Activated gamma-delta T cell (primary cell): ENCODE measurements at places on chromosomes 2 and 18.

DNA sequence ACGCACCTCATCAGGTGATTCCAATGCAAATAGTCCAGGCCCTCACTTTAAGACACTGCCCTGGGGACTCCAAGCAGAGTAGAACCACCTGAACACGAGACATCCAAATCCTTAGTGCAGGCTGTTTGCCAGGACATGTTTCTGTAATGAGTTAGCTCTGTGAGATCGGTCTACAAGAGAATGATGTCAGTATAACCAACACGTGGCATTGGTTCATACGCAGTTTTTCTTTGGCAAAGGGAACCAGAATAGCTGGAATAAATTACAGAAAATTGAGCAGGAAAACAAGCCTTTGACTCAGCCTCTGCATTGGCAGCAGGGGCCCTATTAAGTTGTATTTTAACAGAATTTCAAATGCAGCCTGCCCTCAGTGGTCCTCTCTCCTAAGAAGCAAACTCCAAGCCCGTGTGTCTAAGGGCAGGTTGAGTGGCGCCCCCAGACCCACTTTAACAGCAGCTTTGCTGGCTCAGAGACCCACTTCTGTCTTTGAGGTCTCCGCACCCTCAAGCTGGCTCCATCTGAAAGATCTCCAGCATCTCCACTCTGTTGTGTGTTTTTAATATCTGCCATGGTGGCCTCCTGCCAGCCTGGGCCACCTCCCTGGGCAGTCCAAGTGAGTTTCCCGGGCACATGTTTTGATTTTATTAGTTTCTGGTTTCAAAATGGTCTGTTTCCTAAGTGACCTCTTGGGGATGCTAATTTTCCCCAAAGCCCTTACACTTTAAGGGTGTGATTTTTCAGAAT lies 61.3 kb downstream of the ALPK2 start:
- DNase-seq: no peak

GRCh38 chr2:147634826-147635225 lies 210.0 kb upstream of the ACVR2A start:
- no peak for DNase-seq

DNA sequence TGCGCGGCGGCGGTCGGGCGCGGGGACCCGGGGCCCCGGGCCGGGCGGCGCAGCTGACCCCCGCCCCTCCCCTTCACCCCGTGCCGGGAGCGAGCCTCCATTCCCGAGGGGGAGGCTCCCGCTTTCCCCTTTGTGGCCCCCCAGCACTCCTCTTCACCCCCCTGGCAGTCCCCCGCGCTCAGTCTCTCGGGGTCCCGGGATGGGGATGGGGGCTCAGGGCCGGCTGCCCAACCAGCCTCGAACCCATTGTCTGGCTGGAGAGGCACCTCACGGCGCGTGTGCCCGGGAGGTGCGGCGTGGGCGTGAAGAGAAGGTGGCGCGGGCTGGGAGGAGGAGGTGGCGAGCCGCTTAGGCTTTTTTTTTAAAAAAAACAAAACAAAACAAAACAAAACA lies 748 bp downstream of the FMNL2 start:
- DNase-seq: no peak

DNA sequence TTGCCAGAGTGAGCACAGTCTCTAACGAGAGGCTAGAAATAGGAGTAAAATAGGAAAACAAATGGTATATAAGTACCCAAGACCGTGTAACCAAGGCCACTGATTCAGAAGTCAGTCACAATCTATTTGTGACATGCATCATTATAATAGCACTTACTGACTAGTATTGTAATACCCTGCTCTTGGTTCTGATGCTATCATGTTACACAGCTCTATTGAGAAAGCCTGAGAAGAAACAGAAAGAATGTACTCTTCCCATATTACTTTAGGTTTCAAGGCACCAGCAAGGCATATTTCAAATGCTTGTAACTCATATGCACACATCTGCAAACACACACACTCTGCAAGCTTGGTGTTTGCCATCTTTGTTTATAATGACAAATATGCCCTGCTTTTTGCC lies 746.4 kb downstream of the SLC4A3 start:
- no peak for DNase-seq

DNA sequence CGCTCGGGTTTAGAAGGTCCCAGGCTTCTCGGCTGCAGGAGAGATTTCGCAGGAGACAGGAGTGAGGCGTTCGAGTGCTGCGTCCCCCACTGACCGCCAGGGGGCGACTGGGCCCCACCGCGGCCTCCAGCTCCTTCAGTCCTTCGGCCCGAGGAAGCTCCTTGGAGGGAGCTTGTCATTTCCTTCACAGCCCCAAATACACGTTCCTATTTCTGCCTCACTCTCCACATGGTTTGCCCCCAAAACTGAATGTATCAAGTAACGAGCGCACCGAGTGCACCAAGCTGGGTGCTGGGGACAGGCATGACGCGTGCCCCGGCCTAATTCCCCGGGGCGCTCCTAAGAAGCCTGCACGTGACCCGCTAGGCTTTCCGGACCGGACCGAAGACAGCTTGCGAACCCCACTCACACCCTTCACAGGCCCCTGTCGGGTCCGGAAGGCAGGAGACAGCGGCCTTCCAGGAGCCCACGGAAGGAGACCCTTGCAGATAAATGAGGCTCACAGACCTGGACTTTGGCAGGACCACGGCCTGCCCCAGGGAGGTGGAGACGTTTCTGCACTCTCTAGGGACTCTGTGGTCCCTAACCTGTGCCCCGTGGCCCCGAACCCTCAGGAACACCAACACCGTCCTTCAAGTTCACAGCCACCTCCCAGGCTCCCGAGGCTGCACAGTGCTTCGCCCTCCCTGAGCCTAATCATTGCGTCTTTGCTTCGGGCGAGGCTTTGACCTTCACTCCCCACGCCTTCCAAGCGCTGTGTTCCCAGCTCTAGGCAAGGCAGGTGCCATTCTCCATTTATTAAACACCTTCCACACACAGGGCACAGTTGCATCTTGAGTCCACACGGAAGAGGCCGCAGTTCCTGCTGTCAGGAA lies 13.0 kb upstream of the FAHD2A start:
- no peak for DNase-seq

DNA sequence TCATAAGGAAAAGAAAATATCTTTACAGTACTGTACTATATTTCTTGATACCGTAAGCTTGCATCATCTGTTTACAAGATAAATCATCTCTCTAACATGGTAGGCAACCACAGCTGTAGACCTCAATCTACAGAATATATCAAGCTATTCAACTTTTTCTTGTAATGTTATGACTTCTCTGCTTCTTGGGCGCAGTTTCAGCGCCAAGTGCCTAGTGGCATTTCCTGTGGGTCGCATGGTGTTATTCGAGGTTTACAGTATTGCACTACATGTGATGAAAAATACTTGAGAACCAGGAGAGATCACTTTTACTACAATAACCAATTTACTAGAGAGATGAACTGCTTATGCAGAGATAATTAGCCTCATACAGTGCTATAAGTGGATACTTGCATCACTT lies 34.0 kb upstream of the SESTD1 start:
- DNase-seq: no peak

- no peak for DNase-seq
These were observed 213.4 kb downstream of the LTBP1 start for GRCh38 chr2:33160191-33160590.

DNA sequence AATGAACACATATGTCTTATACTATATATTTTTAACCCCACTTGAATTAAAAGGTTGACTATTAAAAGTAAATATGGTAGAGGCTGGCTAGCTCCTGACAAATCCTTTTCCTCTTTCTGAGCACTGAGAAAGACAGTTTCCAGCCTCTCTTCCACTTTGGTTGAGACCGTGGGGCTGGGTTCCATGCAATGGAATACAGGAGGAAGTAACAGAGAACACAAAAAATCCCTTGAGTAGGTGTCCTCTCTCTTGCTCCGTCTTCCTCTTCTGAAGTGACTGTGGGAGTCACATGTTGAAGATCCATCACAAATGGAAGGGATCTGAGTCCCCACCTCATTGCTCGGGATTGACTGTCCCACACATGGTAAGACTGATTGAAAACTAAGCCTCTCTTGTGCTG lies 36.6 kb upstream of the SIGLEC15 start:
- DNase-seq: no peak
